Mesothelial cell of epicardium (in vitro differentiated cells): ENCODE measurements at places on chromosomes 6 and 20. TPM values are rescaled to one million over a fixed set of nuclear protein-coding genes. Genes with fewer than 3 reads are reported as not detected.

MEP1A gene
- 0.16 TPM in 1 of 3 replicates, not detected in the others for total RNA-seq

IPCEF1 gene
- 0.76 to 1.5 TPM (median 1.0 TPM) in 3 replicates for total RNA-seq

DNA sequence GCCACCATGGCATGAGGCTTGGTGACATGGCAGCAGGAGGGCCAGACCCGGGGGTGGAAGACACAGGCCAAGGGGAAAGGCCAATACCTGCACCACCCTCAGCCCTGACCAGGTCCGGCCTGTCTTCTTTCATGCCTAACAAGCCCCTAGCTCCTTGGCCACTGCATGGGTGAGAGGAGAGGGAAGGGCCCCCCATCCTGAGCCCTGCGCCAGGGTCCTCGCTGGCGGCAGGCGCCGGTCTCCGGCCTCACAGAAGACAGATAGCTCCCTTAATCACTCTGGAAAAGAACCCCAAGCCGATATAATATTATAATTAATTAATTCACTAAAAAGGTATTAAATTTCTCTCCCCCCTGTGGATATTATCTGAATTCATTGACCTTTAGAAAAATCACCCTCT is 41.4 kb downstream of the MDFI start:
- DNase-seq: no peak

CRYBG1 gene
- 0.59 to 0.74 TPM (median 0.64 TPM) in 3 replicates for total RNA-seq

DNA sequence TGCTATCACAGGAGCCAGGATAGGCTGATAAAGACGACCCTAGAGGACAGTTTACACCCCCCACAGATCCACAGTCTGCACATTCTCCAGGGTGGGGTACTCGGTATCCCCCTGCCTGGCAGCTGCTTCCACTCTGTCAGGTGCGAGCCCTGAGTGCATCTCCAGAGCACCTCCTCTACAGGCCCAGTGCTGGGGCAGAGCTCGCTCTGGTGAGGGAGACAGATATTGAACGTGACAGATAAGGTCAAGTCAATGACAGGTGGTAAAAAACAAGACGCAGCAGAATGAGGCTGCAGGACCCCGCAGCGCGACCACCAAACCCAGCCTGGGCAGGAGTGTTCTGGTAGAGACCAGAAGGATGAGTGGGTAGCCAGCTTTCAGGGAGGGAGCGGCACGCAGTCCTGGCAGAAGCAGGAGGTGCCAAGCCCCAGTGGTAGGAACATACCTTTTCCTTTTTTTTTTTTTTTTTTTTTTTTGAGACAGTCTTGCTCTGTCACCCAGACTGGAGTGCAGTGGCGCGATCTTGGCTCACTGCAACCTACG is 12.4 kb upstream of the MYL9 start:
- DNase-seq: no peak

DNA sequence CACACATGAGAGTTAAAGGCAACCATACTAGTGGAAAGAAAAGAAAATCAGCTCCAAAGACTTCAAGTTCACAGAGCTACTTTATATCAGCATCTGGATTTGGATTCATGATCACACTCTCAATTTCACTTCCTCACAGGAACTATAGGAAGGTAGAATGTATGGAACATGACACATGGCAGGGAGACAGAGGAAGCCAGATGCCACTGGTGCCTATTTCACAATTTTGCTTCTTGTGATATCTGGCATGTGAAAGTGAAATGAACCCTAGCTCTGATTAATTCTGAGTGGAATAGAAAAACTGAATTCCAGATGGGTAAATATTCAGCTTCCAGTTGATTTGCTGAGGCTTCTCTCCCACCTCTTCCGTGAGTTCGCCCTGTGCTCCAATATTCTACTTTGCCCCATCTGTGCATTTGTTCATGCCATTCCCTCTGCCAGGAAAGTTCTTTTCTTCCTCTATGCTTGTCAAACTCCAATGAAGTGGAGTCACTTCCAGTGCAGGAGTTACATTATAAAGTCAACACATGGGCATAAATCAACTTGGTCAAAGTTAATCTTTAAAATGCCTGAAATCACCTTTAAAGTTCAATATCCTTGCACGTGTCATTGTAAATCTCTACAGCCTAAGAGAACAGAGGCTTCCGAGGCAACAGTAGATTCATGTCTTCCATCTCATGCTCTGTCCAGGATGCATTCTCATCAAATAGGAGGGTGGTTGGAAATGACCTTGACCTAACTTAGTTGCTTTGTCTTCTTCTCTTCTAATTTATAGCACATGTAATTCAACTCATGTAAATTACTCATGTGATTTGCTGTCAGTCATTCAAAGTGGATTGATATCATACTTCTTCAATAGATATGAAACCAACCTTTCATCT is 275.3 kb downstream of the HIVEP2 start:
- DNase-seq: no peak

GRCh38 chr20:62979876-62980373 is 26.8 kb downstream of the BHLHE23 start:
- no peak for DNase-seq

HDGFL1 gene
- total RNA-seq: 0.09 to 0.14 TPM (median 0.11 TPM) in 3 replicates

DNA sequence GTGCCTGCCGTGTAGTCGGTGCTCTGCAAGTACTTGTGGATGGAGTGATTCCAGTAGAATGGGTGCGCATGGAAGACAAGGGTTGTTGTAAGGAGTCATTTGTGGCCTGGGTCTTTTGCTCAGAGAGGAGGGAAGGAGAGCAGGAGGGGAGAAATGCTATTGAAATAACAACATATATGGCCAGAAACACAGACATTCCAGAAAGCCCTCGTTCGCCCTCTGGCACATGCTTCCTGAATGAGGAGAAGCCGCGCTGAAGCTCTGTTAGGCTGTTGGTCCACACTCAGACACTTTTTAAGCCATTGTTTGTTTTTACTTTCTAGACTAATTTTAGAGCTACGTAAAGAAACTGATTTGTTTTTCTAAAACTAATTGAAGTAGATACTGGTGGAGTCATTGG is 107.4 kb downstream of the RPP40 start:
- DNase-seq: no peak

GRCh38 chr6:2980465-2980855 is 9.1 kb upstream of the SERPINB6 start:
- DNase-seq: no peak

- no peak for DNase-seq
Observed at GRCh38 chr20:4664691-4665360, 56.9 kb upstream of the PRND start.

BCAS4 gene
- 12.9 to 15.9 TPM (median 15.2 TPM) in 3 replicates for total RNA-seq

DNA sequence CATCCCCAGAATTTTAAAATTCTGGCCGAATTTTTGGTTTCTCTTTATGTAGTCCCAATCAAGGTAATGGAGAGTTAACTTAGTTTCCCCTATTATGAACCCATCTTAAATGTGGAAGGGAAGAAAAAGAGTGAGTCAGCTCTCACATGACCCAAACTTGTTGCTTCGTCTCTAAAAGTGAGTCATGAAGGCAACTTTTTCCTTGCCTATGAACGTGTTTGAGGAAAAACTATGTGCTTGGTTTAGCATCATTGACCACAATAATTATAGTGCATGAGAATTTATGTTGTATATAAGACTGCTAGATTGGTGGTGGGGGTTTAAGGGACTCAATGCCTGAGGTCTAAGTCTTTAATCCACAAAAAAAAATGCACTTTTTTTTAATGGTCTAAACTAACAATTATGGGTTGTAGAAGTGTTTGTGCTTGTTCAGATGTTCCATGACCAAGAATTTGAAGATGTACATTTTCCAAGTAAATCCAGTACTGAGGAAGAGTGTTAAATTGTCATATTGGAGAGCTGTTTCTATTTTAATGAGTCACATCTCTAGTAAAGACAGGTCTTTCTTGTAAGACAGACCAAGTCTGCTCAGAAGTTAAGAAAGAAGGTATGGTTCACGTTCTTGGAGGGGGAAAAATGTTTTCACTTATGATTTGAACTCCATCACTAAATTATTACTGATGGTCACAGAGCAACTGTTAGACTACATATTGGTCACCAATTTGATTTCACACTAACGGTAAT is 409.9 kb upstream of the MARCKS start:
- no peak for DNase-seq

GRCh38 chr20:5688431-5688972 is 61.7 kb upstream of the SHLD1 start:
- no peak for DNase-seq

- no peak for DNase-seq
Observed at GRCh38 chr6:10759312-10759839, 11.8 kb downstream of the TMEM14B start.

GRCh38 chr6:109325400-109325801 is 56.9 kb downstream of the CD164 start:
- no peak for DNase-seq

DNA sequence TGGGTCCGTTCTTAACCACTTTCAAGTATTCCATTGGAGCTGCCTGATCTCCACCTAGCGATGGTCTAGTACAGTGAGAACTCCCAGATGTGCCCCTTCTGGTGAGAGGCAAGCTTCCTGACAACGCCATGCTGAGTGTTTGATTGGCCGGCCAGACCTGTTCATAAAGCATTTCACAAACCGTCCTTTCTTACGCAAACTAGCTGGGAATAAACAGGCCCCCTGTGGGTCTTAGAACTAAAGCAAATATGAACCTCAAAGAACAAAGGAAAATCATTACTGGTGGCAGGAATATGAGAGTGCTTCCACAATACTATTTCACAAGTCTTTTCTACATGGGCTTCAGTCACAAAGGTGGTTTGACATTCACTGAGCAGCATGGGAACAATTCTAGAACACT is 15.6 kb upstream of the GCNT2 start:
- DNase-seq: no peak

PDYN gene
- not detected in 3 replicates for total RNA-seq

DNA sequence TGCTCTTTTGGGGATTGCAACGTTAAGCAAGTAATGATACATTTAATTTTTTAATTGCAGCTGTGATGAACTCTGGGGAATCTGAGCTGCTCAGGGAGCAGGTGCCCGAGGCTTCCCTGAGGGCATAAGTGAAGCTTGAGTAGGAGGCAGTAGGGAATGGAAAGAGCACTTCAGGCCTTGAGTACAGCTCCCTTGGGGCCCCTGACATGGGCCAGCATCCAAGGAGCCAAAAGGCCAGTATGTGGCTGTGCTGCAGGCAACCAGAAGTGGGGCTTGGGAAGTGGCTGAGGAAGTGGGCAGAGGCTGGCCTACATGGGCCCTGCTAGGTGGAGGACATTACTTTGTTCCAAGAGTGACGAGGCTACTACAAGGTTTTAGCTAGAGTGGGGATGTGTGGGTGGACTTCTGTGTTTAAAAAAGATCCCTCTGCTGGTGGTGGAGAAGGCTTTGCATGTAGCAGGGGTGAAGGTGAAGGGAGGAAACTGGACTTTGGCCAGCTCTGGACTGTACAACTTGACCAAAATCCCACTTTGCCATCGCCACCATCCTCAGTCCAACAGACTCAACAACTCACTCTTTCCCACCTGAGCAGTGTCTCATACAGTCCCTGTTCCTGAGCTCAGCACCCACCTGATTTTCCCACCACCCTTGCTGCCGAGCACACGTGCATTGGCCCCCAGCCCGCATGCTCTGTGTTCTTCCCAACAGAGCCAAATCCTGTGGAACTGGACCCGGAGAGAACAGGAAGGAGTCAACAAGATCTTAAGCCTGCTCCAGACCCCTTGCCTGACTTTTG is 10.9 kb upstream of the ZNF831 start:
- no peak for DNase-seq

- DNase-seq: no peak
Observed at GRCh38 chr20:62980380-62980960, 26.3 kb downstream of the BHLHE23 start.

DNA sequence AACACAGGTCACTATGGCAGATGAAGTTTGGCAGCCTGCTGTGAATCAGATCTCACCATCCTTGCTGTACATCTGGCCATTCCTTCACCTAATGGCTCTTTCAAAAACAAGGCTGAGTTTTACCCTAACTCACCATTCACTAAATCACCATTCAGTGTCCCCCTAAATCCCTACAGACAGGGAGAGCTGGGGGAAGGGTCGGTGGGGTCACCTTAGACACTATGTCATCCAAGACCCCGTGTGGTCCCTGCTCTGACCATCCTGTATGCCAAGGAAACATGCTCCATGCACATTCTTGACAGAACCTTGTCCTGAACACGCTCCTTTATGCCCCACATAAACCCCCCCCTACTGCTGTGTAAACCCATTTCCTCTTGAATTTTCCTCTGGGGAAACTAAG is 31.8 kb upstream of the IL17A start:
- no peak for DNase-seq

GRCh38 chr20:63029358-63030121 is 22.8 kb upstream of the BHLHE23 start:
- no peak for DNase-seq

- no peak for DNase-seq
Observed at GRCh38 chr6:3294921-3295871, 36.4 kb downstream of the PSMG4 start.

DNA sequence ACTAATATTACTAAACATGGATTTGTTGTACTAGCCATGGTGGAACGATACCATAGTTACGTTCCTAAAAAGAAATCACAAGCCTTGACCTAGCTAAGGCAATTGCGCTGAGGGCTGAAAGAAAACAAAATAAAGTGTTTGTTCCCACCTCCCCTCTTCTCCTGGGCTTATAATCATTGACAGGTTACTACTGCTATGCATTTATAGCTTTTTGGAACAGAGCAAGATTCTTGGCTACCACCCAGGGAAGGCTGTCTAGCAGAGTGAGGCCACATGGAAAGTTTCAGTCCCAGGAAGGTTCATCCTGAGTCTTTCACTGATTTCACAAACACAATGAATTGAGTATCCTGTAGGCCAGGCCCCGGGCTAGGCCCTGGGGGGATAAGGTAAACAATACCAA is 84.6 kb downstream of the TMEM170B start:
- no peak for DNase-seq

GRCh38 chr6:122432816-122433215 is 33.4 kb downstream of the HSF2 start:
- DNase-seq: no peak

DNA sequence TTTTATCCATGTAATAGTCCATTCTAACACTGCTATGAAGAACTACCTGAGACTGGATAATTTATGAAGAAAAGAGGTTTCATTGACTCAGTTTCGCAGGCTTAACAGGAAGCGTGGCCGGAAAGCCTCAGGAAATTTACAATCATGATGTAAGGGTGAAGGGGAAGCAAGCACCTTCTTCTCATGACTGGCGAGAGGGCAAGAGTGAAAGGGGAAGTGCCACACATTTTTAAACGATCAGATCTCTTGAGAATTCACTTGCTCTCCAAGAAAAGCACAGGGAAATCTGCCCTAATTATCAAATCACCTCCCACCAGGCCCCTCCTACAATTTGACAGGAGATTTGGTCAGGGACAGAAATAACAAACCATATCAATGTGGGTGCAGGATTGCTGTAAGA is 859.7 kb downstream of the EPHA7 start:
- no peak for DNase-seq

DNA sequence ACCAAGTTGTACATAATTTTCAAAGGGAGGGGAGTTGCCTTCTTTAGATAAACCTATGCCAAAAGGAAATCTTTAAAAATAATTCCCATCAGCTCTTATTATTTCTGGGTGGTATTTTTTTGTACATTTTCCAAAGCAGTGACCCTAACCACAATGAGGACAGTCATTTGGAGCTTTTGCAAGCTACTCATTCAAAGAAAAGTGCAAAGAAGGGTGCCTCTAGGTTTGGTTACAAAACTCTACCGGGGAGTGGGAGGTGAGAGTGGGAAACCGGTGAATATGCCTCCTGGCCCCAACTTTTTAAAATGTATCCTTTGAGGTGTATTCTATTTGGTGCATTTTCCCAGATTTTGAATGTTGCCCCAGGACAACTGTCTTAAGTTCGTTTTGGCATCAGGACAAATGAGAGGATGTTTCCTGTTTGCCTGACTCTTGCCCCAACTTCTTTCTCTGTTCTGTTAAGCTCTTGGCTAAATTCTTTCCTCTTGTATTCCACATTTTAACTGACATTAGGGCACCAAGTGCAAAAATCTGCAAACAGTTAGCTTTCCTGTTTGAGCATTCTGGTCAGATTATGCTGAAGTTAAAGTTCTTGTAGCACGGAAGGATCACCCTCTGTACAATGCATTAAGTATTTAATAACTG is 78.9 kb downstream of the SLX4IP start:
- DNase-seq: no peak
